Lower leg skin (tissue), 4 donors: ENCODE measurements at places on chromosomes 16 and 17. TPM values are rescaled to one million over a fixed set of nuclear protein-coding genes. Genes with fewer than 3 reads are reported as not detected.

GRCh38 chr16:11655655-11656054 is 12.6 kb upstream of the SNN start:
- no peak for DNase-seq

- DNase-seq: no peak
Observed at GRCh38 chr17:542943-543342, 171.7 kb downstream of the VPS53 start.

GRCh38 chr16:20026361-20027072 is 47.2 kb downstream of the GPR139 start:
- no peak for DNase-seq

GPRC5C gene
- 147 TPM for total RNA-seq

EFCAB5 gene
- 0.86 TPM for total RNA-seq
